Pancreas (tissue), 10 donors: ENCODE measurements at places on chromosomes 11 and 22. TPM values are rescaled to one million over a fixed set of nuclear protein-coding genes. Genes with fewer than 3 reads are reported as not detected.

DNA sequence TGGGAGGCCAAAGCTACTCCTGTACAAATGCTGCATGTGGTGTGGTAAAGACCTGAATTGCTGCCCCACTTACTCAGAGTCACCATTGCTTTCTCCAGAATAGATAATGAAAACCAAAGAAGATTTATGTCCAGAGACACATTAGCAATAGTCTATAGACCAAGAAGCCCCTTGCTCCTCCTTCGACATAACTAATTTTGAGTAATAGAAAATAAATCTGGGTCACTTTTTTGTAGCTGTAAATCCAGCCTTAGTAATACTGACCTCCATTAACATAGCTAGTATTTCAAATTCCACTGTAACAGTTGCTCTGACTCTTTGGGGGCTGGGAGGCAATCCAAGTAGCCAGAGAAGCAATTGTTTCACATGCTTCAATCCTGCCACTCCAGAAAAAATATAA is 145.9 kb downstream of the MAML2 start:
- no peak for DNase-seq

DNA sequence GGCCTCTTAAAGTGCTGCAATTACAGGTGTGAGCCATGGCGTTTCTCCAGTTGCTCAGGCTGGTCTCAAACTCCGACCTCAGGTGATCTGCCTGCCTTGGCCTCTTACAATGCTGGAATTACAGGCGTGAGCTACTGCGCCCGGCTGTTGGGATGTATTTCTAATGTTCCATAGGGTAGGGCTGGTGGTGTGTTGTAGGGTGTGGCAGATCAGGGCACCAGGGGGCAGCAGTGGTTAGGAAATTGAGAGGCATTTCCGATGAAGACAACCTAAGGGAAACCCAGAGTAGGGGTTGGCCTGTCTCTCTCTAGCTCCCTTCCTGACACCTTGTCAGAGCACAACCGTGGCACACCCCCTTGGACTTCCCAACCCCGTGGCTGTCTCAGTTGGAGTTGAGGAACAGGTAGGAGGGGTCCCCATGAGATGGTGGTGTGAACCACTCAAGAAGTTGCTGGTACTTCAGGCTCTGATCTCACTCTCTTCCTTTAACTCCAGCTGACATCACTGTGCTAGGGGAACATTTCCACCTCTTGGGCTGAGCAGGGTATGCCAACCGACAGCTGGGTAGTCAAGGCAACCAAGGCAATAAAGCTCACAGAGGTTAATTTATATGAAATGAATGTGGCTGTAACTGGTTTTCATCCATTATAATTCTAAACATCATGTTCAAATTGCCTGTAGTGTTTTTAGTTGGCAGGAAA is 33.0 kb downstream of the YWHAH start:
- peak; percentile 72 for DNase-seq

The MRGPRE gene
- 0.58 TPM for total RNA-seq

The FAM111A gene
- total RNA-seq, result 8.7 TPM

- DNase-seq, result no peak
These were observed 215.5 kb downstream of the BUD13 start for GRCh38 chr11:116557282-116557681.

The FXYD6 gene
- total RNA-seq, result 3.7 TPM

DNA sequence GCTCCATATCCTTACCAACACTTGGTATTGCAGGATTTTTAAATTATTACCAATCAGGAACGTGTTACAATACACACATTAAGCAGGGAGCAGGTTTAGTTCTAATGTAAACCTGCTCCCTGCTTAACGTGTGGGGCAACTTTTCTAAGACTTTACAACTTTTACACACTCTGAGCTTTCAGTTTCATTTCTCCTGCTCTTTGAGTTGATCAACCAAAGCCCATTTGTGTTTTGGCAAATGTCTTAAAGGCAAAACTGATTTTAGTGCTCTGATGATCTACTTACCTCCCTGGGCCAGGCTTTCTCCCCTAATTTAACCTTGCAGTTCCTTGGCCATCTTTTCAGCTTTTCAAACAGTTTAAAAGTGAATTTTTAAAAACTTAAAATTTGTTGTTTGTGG is 70.9 kb downstream of the ZBTB44 start:
- DNase-seq, result no peak

- DNase-seq, result no peak
These were observed 147.9 kb upstream of the PLET1 start for GRCh38 chr11:112408517-112408916.

- DNase-seq, result no peak
These were observed 8.6 kb upstream of the ARAP1 start for GRCh38 chr11:72760539-72761405.

GRCh38 chr11:36399236-36399635 is 103.1 kb downstream of the PRR5L start:
- DNase-seq, result no peak

The RPUSD4 gene
- 18.1 TPM for total RNA-seq

DNA sequence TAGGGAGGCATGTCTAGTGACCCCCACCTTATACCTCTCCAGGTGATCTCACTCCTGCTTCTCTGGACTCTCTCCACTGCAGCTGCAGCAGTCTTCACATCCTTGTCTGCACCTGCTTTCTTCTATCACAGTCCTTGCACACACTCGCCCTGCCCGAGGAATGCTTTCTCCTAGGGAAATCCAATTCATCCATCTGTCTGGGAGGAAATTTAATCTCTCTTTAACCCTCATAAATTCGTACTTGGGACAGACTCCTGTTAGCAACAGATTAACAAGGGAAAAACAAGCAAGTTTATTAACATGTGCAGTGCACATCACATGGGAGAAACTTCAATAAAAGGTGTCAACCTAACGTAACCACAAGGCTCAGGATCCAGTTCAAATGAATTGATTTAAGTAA is 11.3 kb upstream of the RCN1 start:
- no peak for DNase-seq

DNA sequence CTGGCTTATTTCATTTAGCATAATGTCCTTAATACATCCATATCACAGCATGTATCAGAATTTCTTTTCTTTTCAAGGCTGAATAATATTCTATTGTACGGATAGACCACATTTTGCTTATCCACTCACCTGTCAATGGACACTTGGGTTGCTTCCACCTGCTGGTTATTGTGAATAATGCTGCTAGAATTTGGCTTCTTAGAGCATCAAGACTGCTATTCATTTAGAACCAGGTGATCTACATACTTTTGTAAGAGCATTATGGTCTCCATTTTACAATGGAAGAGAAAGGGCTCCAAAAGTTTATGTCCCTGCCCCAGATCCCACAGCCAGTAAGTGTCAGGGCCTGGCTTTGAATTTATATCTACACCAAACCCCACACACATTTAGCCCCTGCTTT is 100.7 kb upstream of the CD82 start:
- DNase-seq, result no peak

The OR8D4 gene
- 1.4 TPM for total RNA-seq

GRCh38 chr11:8719721-8720120 is 37.1 kb downstream of the RPL27A start:
- DNase-seq, result no peak

GRCh38 chr11:10858439-10859325 is 829 bp upstream of the ZBED5 start:
- peak; percentile 67 for DNase-seq
